ENCODE measurements at places on chromosomes 1 and 21.

DNA sequence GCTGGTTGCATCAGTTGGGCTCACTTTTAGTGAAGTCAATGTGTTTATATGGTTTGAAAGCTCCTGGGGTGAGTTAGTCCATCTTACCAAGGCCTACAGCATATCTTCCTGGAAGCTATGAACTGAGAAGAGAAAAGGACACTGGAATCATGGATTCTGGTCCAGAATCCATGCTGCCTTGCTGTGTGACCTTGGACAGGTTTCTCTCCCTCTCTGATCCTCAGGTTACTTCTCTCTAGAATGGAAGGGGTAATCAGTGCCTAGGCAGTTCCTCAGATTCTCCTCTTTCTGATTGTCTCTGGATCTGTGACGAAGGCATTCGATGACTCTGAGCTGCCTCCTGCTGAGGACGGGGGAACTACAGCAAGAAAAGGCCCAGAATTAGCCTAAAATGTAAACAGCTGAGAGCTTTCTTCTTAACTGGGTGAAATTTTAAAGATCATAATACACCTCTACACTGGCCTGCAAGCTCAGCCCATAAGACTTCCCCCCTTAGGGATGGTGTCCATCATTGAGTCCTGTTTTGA is 425.0 kb upstream of the VAMP3 start:
- DNase-seq = no peak

- DNase-seq = no peak
Observed at GRCh38 chr1:13951793-13952751, 252.1 kb downstream of the PRDM2 start.

DNA sequence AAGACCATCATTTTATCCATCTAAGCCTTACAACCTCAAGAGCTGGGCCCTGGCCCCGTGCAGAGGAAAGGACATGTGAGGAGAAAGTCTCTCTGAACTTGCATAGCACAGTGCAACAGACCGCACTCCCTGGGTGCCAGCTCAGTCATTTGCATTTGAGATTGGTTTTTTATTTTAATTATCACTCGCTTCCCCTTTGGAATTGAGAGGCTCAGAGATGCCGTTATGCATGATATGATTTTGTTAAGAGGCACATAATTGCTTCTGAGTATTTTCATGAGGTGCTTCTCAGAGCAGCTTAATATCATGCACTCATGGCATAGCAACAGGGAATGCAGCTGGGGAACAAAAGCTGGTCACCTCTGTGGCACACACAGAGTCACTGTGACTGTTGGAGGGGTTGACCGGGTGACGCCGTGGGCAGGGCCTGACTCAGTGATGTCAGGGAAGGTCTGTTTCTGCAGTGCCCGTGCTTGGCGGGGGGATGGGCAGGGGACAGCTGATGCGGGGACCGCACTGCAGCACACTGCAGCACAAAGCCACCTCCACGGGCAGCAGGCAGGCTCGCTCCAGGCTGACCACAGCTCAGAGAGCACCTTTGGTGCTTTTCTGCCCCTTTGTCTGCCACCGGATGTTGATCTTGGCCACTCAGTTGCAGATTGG is 43.2 kb upstream of the VAMP3 start:
- DNase-seq = no peak

- DNase-seq = no peak
Observed at GRCh38 chr1:227072991-227073390, 132.9 kb downstream of the COQ8A start.

DNA sequence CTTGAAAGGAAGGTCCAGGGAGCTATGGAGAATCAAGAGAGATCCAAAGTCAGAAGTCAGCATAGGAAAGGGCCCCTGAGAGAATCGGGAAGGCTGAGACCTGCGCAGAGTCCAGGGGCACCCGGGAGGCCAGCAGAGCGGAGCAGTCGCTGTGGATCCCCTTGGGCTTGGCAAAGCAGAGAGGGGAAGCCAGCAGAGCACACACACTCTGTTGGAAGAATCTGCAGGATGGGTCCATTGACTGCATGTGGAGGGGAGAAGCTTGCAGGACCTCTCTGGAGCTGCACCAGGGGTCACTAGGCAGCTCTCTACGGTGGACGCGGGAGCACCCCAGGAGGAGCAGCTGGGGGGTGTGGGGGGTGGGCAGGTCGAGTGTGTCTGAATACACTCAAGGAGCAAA is 6.4 kb downstream of the RIPK4 start:
- no peak for DNase-seq

GRCh38 chr1:164577291-164577690 is 18.3 kb downstream of the PBX1 start:
- DNase-seq = no peak

- no peak for DNase-seq
Observed at GRCh38 chr21:35226328-35226727, 177.2 kb upstream of the RUNX1 start.

GRCh38 chr1:172054172-172054571 is 212.9 kb downstream of the DNM3 start:
- DNase-seq = no peak

DNA sequence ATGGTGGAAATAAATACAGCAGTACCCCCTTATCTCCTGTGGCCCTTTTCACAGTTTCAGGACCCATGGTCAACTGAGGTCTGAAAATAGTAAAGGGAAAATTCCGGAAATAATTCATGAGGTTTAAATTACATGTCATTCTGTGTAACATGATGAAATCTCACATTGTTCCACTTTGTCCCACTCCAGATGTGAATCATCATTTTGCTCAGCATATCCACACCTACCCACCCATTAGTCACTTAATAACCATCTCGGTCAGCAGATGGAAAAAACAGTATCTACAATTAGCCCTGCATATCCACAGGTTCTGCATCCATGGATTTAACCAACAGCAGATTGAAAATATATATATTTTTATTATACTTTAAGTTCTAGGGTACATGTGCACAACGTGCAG is 86.9 kb upstream of the GORAB start:
- DNase-seq = no peak

DNA sequence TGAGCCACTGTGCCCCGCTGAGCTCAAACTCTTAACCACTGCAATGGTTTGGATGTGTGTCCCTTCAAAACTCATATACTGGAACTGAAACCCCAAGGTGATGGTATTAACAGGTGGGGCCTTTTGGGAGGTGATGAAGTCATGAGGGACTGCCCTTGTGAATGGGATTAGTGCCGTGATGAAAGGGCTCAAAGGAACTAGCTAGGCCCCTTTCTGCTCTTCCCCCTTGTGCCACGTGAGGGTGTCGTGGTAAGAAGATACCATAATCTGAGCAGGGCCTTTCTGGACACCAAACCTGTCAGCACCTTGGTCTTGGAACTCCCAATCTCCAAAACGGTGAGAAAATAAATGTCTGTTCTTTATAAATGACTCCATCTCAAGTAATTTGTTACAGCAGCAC is 45.5 kb upstream of the SPOCD1 start:
- DNase-seq = no peak

- DNase-seq = no peak
Observed at GRCh38 chr1:51305371-51305823, 25.0 kb downstream of the TTC39A start.

GRCh38 chr1:221783437-221783836 is 41.5 kb upstream of the DUSP10 start:
- DNase-seq = no peak

- no peak for DNase-seq
Observed at GRCh38 chr1:228964178-228965089, 229.2 kb downstream of the RHOU start.

- DNase-seq = no peak
Observed at GRCh38 chr1:174818951-174819350, 180.8 kb upstream of the CACYBP start.

DNA sequence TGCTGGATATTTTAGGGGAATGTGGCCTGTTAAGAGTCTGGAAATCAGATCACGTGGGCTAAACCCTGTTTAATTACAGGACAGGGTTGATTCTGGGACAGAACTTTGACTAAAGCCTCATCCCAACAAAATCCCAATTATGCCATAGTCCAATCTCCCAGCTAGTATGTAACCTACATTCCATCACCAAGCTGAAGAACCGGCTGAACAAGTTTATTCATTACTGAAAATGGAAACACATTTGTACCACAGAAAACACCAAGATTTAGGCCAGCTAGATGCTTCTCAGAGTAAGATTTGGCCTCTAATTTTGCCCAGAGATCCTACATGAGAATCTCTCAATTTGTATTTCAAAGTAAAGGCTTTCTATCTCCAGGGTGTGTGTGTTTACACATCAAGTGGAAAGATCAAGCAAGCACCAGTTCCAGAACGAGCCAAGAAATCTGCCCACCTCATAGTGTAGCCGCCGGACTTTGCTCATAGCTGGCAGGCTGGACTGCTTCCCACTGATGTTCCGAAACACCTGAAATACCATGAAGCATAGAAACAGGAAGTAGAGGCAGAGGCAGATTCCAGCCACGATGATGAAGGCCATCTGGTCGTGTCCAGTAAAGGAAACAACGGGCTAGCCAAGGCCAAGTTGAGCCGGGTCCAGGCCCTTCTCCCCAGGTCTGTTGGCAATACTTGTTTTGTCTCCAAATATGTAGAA is 86.8 kb downstream of the WLS start:
- no peak for DNase-seq

DNA sequence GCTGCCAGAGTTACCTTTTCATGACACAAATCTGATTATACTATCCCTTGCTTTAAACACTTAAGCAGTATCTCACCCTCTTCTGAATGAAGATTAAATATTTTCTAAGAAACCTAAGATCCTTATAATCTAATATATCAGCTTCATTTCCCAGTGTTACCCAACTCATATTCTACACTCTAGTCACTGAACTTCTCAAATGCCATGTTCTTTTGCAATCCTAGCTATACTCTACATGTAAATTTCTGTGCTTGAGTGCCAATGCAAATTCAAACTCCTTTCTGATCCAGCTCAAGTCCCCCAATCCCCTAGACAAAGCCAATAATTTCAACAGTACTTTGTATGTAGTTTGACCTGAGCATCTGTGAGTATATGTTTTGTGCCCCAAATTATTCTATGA is 293.9 kb downstream of the SDCCAG8 start:
- no peak for DNase-seq

DNA sequence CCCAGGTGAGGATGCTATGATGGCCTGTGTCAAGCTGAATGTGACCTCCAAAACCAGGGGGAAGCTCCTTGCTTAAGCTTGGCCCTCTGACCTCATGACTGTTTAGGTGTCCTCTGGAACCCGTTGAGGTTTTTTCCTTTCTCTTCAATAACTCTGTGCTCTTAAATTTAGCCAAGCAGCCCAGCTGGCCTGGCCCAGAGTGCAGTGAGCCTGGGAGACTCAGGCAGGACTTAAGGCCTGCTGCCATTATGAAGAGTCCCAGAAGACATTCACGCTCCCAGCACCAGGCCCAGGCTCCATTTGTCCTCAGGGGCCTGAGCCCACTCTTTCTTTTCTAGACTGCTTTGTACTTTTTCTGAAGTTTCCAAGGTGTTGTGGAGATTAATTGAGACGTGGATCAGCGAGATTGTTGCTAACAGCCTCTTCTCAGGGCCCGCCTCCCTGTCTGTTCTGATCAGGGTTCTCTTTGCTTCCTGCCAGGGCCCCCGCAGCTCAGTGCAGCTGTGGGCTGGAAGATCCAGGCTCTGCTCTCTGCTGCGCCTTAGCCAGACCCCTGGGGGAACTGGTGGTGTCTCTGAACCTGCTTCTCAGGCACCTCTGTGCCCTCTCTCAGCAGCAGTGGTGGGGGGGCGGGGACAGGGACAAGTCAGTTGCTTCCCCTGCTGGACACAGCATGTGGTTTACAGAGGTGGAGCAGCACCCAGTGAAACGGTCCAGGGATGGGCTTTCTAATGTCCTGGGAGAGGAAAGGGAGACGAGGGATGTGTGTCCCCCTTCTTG is 124.2 kb downstream of the GRIK3 start:
- DNase-seq = no peak

- no peak for DNase-seq
Observed at GRCh38 chr1:227900571-227901051, 47.1 kb downstream of the WNT9A start.

GRCh38 chr1:50471967-50472366 is 48.7 kb upstream of the DMRTA2 start:
- DNase-seq = no peak

- DNase-seq = no peak
Observed at GRCh38 chr1:27000817-27001460, 7.4 kb downstream of the TRNP1 start.

DNA sequence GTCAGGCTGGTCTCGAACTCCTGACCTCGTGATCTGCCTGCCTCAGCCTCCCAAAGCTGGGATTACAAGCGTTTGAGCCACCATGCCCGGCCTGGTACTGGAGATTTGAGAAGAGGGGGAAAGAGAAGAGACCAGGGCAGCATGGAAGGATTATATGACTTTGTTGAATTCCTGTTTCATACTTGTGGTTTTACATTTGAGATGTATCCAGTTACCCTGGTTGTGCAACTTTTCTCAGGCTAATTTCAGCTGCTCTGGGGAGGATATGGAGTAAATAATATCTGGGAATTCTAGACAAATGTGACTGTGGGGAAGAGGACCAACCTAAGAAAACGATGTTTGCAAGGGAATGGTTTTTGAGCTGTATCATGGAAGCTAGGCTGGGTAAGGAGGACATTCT is 89.5 kb upstream of the GREM2 start:
- DNase-seq = no peak

DNA sequence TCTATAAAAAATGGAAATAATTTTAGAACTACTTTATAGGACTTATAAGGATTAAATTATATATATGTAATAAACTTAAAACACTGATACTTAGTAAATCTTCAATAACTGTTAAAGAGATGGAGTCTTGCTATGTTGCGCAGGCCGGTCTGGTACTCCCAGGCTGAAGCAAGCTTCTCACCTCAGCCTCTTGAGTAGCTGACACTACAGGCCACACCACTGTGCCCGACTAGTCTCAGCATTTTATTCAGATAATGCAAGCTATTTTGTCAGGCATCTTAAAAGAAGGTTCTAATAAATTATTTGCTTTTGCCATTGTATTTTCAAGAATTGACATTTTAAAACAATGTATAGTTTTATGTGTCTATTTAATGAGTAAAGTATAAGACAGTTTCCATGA is 20.8 kb downstream of the CNST start:
- no peak for DNase-seq

- no peak for DNase-seq
Observed at GRCh38 chr1:35532497-35533223, 24.5 kb downstream of the KIAA0319L start.

GRCh38 chr21:32951041-32951440 is 74.7 kb upstream of the OLIG2 start:
- DNase-seq = no peak

GRCh38 chr1:81554108-81554507 is 246.6 kb upstream of the ADGRL2 start:
- DNase-seq = no peak

DNA sequence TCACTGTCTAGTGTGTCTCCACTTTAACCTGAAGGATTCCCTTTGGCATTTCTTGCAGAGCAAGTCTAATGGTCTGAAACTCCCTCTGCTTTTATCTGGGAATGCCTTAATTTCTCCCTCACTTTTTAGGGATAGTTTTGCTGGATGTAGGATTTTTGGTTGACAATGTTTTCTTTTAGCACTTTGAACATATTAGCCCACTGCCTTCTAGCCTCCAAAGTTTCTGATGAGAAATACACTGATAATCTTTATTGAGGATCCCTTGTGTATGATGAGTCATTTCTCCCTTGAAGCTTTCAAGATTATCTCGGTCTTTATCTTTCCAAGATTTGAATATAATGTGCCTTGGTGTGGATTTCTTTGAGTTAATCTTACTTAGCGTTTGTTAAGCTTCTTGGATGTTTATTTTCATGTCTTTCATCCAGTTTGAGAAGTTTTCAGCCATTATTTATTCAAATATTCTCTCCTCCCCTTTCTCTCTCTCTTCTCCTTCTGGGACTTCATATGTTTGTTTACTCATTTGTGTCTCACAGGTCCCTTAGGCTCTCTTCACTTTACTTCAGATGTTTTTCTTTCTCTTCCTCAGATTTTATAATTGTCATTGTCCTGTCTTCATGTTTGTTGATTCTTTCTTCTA is 53.1 kb downstream of the STYXL2 start:
- DNase-seq = no peak
